ENCODE measurements at places on chromosomes 13 and 19. TPM values are rescaled to one million over a fixed set of nuclear protein-coding genes. Genes with fewer than 3 reads are reported as not detected.

Gene ZNF729
- total RNA-seq: under 0.01 TPM

Gene CAMSAP3
- total RNA-seq: not detected

Gene CEACAM3
- not detected for total RNA-seq

Gene CD22
- total RNA-seq: 0.25 TPM

Gene PNPLA6
- 60.2 TPM for total RNA-seq

Gene RGS9BP
- 0.22 TPM for total RNA-seq

Gene USHBP1
- not detected for total RNA-seq

Gene GPATCH1
- total RNA-seq: 7.1 TPM

Gene COPE
- 260 TPM for total RNA-seq

Gene CRLF1
- total RNA-seq: 1.00 TPM

Gene SULT2A1
- not detected for total RNA-seq

Gene PSG11
- total RNA-seq: not detected

Gene ZNF345
- 2.4 TPM for total RNA-seq

Gene IL11
- total RNA-seq: 6.9 TPM

All from uterine smooth muscle cell (primary cell).